ENCODE measurements at places on chromosomes 1 and 21. TPM values are rescaled to one million over a fixed set of nuclear protein-coding genes. Genes with fewer than 3 reads are reported as not detected.

Gene AJAP1
- 0.43 TPM for total RNA-seq

DNA sequence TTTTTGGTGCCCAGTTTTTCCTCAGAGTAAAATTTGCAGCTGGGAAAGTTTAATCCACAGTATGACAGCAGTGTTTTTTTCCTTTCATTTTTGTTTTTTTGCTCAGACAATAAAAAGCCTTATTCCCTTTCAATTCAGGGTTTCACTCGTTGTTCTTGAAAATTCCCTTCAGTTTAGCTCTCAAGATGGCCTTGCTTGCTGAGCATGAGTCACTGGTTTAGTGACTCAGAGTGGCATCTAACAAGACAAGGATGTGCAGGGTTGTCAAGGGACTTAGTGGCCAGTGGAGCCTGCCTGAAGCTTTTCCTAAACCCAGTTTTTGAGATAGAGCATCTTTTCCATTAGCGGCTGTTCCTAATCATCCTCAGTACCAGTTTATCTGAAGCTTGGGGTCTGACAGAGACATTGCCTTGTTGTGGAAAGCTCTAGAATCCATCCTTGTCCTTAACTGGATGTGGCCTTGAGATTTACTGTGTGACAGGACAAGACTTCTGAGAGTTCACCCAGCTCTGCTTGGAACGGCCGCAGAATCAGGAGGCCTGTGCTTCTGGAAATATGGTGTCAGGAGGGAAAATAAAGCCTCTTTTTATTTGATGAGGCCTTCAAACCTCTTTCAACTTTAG, 48.4 kb upstream of the DNAJC6 start:
- peak; percentile 71 for DNase-seq
- peaks cover 4% of the 10 kb centered on the region for H3K4me1 ChIP-seq
- H3K4me3 ChIP-seq = no peak overlapping the region
- no peaks in the 10 kb centered on the region for H3K27me3 ChIP-seq
- H3K36me3 ChIP-seq = no peaks in the 10 kb centered on the region
- H3K27ac ChIP-seq = peak overlapping the region; percentile 39

GRCh38 chr1:33442141-33442540, 11.2 kb upstream of the PHC2 start:
- DNase-seq = no peak
- no peaks in the 10 kb centered on the region for H3K27me3 ChIP-seq
- no peak overlapping the region for H3K27ac ChIP-seq
- H3K36me3 ChIP-seq = no peaks in the 10 kb centered on the region
- H3K4me1 ChIP-seq = peaks cover 18% of the 10 kb centered on the region
- no peak overlapping the region for H3K4me3 ChIP-seq

DNA sequence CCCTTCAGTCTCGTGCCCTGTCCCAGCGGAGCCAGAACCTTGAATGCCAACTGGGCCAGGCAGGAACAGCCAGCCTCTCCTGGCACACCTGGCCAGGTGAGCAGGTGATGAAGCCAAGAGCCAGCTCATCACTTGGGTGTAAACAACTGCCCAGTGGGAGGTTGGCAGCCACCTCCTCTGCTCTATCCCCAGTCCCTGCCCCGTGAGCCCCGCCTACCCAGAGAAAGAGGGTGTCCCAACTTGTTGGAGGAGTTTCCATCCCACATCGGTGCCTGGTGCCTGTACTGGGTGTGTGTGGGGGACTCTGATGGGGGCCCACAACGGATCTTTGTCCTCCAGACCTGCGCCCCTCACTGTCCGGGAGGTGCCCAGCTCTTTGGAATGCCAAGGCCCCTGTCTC, 17.8 kb upstream of the FAM131C start:
- DNase-seq = no peak
- H3K4me3 ChIP-seq = no peak overlapping the region
- H3K4me1 ChIP-seq = no peaks in the 10 kb centered on the region
- no peaks in the 10 kb centered on the region for H3K36me3 ChIP-seq

GRCh38 chr21:41622831-41623548, 115.0 kb upstream of the TMPRSS2 start:
- H3K4me3 ChIP-seq = no peak overlapping the region
- no peaks in the 10 kb centered on the region for H3K36me3 ChIP-seq
- H3K27me3 ChIP-seq = no peaks in the 10 kb centered on the region

DNA sequence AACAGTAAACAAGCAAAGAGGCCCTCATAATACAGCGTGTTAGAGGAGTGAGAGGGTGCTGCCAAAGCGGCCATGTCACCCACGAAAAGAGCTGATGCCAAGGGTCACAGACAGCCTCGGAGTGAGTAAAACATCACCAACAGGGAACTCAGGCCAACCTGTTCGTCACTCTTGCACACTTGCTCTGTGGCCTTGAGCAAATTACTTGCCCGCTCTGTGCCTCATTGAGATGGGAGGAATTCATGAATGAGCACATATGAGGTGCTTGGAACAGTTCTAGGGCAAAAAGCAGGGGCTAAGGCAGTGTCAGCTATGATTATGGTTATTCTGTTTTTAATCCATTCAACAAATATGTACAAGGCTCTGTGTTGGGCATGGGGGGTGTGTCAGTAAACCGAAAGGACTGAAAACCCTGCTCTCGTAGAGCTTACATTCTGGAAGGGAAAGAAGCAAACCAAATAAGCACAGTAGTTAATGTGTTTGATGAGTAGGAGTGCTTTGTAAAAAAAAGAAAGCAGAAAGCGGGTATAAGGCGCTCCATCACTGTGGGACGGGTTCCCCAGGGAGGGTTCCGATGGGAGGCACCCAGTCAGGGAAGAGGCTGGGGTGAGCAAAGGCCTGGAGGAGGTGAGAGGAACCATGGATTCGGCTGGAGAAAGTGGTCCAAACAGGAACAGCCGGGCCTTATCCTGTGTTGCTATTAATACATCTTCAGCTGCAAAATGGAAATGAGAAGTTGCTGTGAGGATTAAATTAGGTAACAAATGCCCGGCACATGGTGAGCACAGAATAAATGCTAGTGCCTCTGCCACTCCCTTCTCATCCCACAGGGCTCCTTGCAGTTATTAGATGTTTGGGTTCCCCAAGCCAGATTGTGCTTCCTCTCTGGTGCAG, 39.5 kb upstream of the RD3 start:
- H3K27me3 ChIP-seq = no peaks in the 10 kb centered on the region
- no peaks in the 10 kb centered on the region for H3K36me3 ChIP-seq
- no peak for DNase-seq
- H3K4me1 ChIP-seq = no peaks in the 10 kb centered on the region
- no peak overlapping the region for H3K4me3 ChIP-seq

GRCh38 chr21:41478319-41479177, 29.4 kb downstream of the TMPRSS2 start:
- DNase-seq = no peak
- no peaks in the 10 kb centered on the region for H3K36me3 ChIP-seq
- H3K27ac ChIP-seq = no peak overlapping the region

GRCh38 chr21:29078869-29079767, 5.7 kb upstream of the CCT8 start:
- H3K36me3 ChIP-seq = no peaks in the 10 kb centered on the region
- peaks cover 11% of the 10 kb centered on the region for H3K4me1 ChIP-seq
- H3K27ac ChIP-seq = no peak overlapping the region
- peak; percentile 69 for DNase-seq

DNA sequence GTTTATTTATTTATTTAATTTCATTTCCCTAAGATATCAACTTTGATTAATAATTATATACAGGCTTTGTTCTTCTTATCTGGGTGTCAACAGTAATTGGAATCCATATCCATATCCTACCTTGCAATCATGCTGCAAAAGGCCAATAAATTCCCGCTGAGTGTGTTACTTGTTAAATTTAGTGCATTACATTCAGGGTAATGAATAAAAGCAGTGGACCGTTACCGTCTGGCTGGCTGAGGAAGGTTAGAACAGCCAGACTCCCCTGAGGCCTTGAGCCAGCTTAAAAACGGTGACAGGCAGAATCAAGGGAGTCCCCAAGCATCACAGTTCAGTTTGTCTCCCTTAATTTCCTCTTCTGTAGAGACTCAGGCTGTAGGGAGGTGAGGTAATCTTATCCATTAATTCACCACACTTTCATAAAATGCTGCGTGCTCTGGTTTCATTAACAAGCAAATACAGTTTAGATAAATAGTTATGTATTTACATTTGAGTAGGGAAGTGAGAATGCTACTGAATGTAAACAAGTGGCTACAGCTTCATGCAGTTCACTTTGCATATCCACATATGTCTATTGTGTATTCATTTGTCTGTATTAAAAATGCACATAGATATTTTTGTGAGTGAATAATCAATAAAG, 888.2 kb upstream of the CXADR start:
- H3K27ac ChIP-seq = no peak overlapping the region
- no peak overlapping the region for H3K4me3 ChIP-seq
- no peak for DNase-seq
- H3K36me3 ChIP-seq = no peaks in the 10 kb centered on the region

- H3K4me1 ChIP-seq = no peaks in the 10 kb centered on the region
- DNase-seq = no peak
- no peak overlapping the region for H3K27ac ChIP-seq
- H3K4me3 ChIP-seq = no peak overlapping the region
- no peaks in the 10 kb centered on the region for H3K27me3 ChIP-seq
Observed at GRCh38 chr1:206144605-206145004, 27.4 kb upstream of the AVPR1B start.

DNA sequence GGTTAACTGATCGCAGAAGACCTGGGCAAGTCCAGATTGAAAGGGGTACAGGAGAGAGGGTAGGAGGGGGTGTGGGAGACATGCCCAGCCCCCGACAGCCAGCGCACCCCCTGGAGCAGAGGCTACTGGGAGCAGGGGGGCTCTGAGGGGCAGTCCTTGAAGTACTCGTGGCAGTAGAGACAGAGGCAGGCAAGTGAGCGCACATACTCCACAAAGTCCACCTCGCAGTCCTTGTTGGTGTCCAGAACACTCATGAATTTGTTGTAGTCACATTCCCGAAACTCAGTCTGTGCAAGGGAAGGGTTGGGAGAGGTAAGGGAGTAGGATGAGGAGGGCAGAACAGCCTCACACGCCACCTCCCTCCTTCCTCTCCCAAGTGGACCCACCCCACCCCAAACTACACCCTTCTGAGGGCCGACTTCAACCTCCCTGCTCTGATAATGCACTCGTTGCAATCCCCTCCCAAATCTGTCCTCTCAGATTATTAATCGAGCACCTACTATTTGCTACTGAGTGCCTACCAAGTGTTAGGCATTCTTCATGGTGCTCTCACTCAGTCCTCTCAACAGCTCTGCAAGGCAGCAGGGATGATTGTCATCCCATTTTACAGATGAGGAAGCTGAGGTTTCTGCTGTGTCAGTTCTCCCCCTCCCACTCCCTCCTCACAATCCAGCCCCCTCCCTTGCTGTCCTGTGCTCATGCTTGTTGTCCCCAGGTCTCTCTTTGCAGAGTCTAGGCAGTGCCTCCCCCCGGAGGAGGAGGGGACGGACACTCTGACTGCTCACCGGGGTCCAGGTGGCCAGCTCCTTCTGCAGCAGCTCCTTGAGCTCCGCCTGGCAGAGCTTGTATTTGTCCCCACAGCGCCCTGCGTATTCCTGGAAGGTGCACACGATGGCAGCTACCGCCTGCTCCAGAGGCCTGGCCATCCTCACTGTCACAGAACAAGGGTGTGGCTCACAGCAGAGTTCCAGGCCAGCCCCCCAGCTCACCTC, 1.2 kb downstream of the S100A3 start:
- peaks cover 42% of the 10 kb centered on the region for H3K4me1 ChIP-seq
- no peak overlapping the region for H3K4me3 ChIP-seq
- DNase-seq = no peak
- no peaks in the 10 kb centered on the region for H3K36me3 ChIP-seq
